Osteocyte (in vitro differentiated cells): ENCODE measurements at places on chromosomes 6 and 20. TPM values are rescaled to one million over a fixed set of nuclear protein-coding genes. Genes with fewer than 3 reads are reported as not detected.

Gene LAMA2
- 14.2 and 18.0 TPM in 2 replicates for total RNA-seq

Gene NHSL1
- total RNA-seq: 19.0 and 21.2 TPM in 2 replicates

Gene C20orf144
- total RNA-seq: 0.13 and 0.37 TPM in 2 replicates

Gene PABPC1L
- 56.1 and 65.3 TPM in 2 replicates for total RNA-seq

Gene PTCHD4
- 0.91 and 1.3 TPM in 2 replicates for total RNA-seq

Gene VGLL2
- total RNA-seq: not detected in 2 replicates

Gene RIMS1
- total RNA-seq: 23.5 and 24.7 TPM in 2 replicates

Gene BPIFA1
- total RNA-seq: not detected in 2 replicates

Gene KIF25
- total RNA-seq: not detected in 2 replicates

Gene BFSP1
- total RNA-seq: 12.6 and 13.8 TPM in 2 replicates

Gene B3GALT4
- total RNA-seq: 6.3 and 6.5 TPM in 2 replicates

Gene NKAIN4
- 0.62 TPM in 1 of 2 replicates, not detected in the other for total RNA-seq

Gene PLA2G7
- total RNA-seq: not detected in 2 replicates

Gene OTOR
- total RNA-seq: not detected in 2 replicates

Gene IL17F
- total RNA-seq: not detected in 2 replicates

Gene GHRH
- total RNA-seq: not detected in 2 replicates

Gene TRIM26
- total RNA-seq: 39.8 and 41.8 TPM in 2 replicates

Gene SIRPB2
- not detected in 2 replicates for total RNA-seq

Gene POU5F1
- not detected in 2 replicates for total RNA-seq

Gene TMEM217
- 3.5 and 5.0 TPM in 2 replicates for total RNA-seq

Gene TXLNB
- 0.08 TPM in 1 of 2 replicates, not detected in the other for total RNA-seq

Gene SCGN
- not detected in 2 replicates for total RNA-seq

Gene TPX2
- total RNA-seq: 22.6 and 25.5 TPM in 2 replicates

Gene FRK
- total RNA-seq: 0.03 and 0.05 TPM in 2 replicates

Gene MUC21
- not detected in 2 replicates for total RNA-seq

Gene PRDM13
- total RNA-seq: not detected in 2 replicates

Gene FNDC1
- total RNA-seq: 0.55 and 0.64 TPM in 2 replicates

Gene HLA-DRA
- not detected in 2 replicates for total RNA-seq

Gene ZNF76
- total RNA-seq: 29.3 and 32.9 TPM in 2 replicates

Gene CNKSR3
- 14.6 and 15.3 TPM in 2 replicates for total RNA-seq

Gene TNNC2
- total RNA-seq: 1.2 TPM in 1 of 2 replicates, not detected in the other

Gene EYA4
- total RNA-seq: 0.68 and 0.78 TPM in 2 replicates
